ENCODE measurements at places on chromosomes 16 and 17.

DNA sequence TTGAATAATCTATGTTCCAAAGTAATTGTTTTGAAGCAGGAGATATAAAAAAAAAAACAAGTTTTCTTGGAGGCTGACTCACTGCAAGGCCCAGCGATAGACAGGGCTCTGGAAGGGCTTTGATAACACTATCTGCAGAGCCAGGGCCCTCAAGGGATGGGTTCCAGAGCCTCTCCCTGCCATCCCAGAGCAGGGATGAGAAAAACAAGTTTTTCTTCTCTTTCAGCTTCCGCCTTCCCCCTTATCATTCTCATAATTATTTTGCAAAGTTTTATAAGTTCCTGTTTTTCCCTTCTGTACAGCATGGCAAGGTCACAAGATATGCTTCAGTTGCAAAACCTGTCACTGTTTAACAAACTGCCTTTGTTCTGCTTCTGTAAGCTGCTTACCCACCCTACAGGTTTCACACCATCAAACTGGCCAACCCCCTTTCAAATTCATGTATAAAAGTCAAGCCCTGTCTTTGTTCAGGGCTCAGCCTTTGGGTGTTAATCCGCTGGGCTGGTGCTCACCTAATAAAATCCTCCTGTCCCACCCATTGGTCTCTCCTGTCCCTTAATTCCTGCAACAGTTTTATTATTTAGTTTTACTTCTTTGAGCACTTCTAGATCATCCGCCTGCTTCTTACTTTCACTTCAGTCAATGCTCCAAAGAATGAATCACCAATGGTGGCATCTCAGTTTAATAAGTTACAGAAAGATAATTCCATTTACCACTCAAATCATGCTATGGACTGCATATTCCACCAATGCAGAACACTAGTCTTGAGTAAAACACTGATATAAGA, 5.6 kb upstream of the THUMPD1 start:
- no peak for DNase-seq

- peak; percentile 63 for DNase-seq
Observed at GRCh38 chr16:12120217-12120981, 143.9 kb downstream of the SNX29 start.

GRCh38 chr17:63911657-63912100, 621 bp upstream of the CSHL1 start:
- no peak for DNase-seq

DNA sequence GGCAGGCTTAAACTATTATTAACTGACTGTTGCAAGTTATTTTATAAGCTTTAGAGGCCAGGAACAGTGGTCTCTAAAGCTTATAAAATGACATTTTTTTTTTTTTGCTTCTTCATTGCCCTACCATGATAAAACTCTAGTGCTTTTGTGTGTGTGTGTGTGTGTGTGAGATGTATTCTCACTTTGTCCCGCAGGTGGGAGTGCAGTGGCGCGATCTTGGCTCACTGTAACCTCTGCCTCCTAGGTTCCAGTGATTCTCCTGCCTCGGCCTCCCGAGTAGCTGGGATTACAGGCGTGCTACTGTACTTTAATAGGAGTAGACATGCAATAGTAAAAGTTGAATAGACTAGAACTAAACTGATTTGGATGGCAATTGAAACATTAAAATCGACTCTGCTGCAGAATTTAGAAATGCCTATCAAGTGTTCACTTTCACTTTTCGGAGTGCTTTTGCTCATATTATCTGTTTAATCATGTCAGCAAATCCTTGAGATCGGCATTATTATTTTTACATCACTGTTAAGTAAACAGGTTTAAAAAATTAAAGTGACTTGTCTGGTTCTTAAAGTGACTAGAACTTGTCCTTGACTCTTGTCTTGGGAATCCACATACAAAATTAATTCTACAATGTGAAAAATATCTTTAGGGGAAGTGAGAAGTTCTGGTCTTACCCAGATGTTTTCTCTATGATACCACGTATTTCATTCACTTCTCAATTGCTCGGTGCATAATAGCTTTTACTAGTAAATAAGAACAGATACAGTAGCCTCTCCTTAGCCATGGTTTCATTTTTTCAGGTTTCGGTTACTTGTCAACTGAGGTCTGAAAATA, 8.4 kb upstream of the PCTP start:
- no peak for DNase-seq

DNA sequence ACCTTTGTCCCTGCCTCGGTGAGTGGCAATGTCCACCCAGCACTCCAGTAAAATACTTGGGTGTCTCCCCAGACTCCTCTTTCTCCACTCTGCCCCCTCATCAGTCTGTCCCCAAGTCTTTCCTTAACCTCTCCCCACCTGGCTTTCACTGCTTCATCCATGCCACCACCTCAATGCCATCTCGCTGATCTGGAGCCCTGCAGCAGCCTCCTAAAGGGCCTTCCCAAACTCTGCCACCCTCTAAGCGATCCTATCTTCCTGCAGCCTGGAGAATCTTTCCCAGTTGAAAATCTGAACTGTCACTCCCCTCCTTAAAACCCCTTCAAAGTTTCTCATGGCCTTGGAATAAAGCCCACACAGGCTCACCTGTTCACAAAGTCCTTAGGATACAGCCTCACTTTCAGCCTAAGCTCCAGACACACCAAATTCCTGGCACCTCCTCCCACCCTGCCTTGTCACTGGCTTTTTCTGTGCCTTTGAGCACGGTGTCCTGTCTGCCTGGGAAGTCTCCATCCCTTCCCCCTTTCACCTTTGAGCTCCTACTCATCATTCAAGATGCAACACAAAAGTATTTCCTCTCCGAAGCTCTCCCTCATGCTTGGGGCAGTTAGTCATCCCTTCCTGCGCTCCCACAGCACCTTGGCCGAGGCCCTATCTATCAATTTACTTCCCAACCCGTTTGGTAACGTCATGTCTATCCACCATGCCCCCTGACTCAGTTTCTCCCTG, 2.8 kb downstream of the WNK4 start:
- no peak for DNase-seq
